ENCODE measurements at places on chromosomes 5 and 9. TPM values are rescaled to one million over a fixed set of nuclear protein-coding genes. Genes with fewer than 3 reads are reported as not detected.

AIF1L gene
- 2.4 TPM for total RNA-seq

GRCh38 chr9:110143950-110144545 is 63.9 kb downstream of the C9orf152 start:
- no peak for DNase-seq

PCDHGB6 gene
- total RNA-seq = 1.5 TPM

IL4 gene
- total RNA-seq = not detected

GRCh38 chr5:107391787-107392186 is 278.9 kb downstream of the EFNA5 start:
- DNase-seq = no peak

DNA sequence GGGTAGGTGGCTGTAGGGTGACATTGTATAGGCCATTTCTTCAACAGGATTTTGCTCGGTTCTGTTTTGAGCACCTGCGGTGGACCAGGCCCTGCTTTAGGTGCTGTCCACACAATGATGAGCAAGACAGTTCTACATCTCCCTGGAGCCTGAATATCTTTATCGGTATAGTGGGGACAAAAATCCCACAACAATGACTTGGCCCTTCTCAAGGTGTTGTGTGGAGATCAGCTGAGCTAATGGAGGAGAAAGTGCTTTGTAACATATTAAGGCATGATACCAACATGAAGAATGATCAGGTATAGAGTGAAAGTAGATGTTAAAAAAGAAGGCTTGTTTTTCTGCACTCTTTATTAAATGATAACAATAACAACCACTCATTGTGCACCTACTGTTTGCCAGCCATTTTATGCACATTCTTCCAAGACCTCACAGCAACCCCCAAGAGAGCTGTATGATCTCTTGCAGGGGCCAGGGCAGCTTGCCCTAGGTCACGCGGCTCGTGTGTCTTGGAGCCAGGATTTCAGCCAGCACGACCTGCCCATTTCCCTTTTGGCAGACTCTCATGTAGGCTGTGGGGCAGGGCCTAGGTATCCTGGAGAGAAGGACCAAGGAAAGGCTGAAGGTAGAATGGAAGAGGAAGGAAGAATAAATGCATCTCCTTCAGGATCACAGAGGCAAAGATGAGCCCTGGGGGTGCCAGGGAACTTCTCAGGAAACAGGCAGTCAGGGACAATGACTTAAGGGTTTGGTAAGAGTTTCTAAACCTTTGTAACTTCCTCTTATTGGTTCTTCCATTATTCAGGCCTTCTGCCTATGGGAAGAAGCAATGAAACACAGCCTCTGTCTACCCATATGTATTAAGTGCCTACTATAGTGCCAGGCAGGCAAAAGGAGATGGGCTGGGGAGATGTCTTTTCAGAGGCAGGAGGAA is 50.0 kb upstream of the PPARGC1B start:
- DNase-seq = no peak

ZNF366 gene
- total RNA-seq = 1.9 TPM

DNA sequence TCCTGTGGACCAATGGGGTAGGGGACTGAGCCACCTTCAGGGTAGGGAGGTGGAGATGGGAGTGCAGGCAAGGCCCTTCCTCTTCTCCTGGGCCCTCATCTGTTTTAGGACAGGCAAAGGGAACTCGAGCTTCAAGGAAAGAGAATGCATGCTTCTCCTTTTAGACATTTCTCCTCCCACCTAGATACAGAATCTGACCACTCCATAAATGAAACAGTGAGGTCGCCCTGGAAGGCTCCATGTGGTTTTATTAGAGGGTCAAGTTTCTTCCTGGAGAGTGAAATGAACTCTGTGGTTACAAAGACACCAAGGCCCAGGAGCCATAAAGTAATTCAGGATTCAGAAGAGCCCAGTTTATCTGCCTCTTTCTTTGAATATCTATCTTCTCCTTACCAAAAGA is 14.9 kb downstream of the LHFPL2 start:
- no peak for DNase-seq

RANBP3L gene
- under 0.01 TPM for total RNA-seq
